Activated naive CD4-positive, alpha-beta T cell treated with anti-CD3 and anti-CD28 coated beads, Interleukin-2, amount 50 U/mL, for 16 hours (primary cell): ENCODE measurements at places on chromosomes 13 and 19.

GRCh38 chr13:71770710-71771109, 96.3 kb downstream of the DACH1 start:
- DNase-seq: no peak

GRCh38 chr19:11306337-11306736, 10.4 kb downstream of the TSPAN16 start:
- DNase-seq: no peak

- no peak for DNase-seq
Measured at GRCh38 chr19:49696865-49697264, 5.9 kb downstream of the CPT1C start.

- DNase-seq: no peak
Measured at GRCh38 chr13:74867460-74867859, 614.5 kb downstream of the TBC1D4 start.

DNA sequence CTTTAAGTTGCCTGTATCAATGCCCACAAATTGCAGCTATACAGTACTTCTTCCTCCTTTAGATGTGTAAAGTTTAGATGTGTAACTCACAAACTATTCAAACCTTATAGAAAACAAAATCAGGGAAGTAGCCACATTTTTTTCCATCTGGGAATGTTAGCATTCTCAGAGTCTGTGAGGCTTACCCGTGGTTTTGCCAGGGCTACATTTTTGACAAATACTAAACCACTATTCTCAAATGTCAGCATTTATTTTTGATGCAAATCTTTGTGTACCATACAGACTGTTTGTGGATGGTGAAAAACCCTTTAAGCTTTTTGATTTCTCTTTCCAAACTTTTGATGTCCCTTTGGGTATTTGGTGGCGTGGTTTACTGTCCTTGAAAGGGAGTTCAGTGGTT, 216.4 kb downstream of the POSTN start:
- DNase-seq: no peak
